ENCODE measurements at places on chromosomes 6 and 20. TPM values are rescaled to one million over a fixed set of nuclear protein-coding genes. Genes with fewer than 3 reads are reported as not detected.

DNA sequence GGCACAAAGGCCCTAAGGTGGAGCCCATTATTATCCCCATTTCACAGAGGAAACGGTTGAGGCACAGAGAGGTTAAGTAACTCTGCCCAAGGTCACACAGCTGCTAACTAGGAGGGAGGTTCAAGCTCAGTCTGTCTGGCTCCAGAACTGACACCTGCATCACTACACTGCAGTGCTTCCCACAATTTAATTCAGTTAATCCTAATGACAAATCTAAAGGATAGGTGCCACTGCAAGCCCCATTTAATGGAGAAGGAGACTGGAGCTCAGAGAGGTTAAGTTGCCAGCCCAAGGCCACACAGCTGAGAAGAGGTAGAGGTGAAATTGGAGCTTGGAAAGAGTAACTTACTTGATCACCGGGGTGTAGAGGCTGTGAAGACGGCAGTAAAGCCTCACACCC lies 148.8 kb downstream of the PREX1 start:
- DNase-seq: no peak
- H3K4me3 ChIP-seq: no peak overlapping the region
- no peaks in the 10 kb centered on the region for H3K36me3 ChIP-seq
- H3K27ac ChIP-seq: no peak overlapping the region
- H3K27me3 ChIP-seq: no peaks in the 10 kb centered on the region

The ARMC12 gene
- total RNA-seq: not detected

DNA sequence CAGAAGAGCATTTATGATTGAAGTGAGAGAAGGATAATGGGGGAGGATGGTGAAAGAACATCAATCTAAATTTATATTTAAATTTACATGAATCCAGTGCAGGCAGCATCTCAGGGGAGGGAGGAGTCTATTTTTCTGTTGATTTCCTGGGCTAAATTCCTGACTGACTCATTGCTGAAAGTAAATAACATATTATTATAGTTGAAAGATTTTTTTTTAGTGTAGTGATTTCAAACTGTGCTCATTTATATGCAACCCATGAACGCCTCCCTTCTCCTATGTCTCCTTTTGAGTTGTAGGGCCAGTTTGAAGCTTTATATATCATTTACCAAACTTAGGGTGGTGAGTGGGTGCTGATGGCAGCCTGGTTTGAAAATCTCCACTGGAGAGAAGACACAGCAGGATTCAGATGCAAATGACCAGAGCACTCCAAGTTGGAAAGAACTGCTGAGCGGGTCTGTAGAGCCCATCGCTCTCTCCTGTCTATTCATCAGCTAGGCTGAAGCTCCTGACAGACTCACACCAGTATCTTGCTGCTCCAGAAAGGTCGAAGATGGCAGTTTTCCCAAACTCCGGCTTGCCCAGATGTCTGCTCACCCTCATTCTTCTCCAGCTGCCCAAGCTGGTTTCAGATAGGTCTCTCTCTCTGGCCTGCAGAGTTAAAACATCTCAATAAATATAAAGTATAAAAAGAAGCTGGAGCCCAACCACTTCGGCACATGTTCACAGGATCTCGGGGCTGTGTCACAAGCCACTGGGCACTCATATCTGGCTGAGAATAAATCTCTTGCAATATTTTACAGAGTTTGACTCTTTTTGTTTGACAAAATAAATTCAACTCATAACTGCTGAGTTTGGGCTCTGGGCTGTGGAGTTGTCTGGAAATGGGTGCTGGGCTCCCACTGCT lies 18.3 kb downstream of the BTN2A1 start:
- no peaks in the 10 kb centered on the region for H3K27me3 ChIP-seq
- no peak for DNase-seq
- H3K27ac ChIP-seq: no peak overlapping the region
- H3K4me1 ChIP-seq: peaks cover 16% of the 10 kb centered on the region
- no peaks in the 10 kb centered on the region for H3K36me3 ChIP-seq

The MTFR2 gene
- not detected for total RNA-seq

- DNase-seq: no peak
- H3K27me3 ChIP-seq: no peaks in the 10 kb centered on the region
- H3K4me1 ChIP-seq: no peaks in the 10 kb centered on the region
- H3K4me3 ChIP-seq: no peak overlapping the region
- H3K36me3 ChIP-seq: no peaks in the 10 kb centered on the region
Measured at GRCh38 chr6:34094474-34095135, 51.3 kb downstream of the GRM4 start.

The CYB5R4 gene
- 4.0 TPM for total RNA-seq

DNA sequence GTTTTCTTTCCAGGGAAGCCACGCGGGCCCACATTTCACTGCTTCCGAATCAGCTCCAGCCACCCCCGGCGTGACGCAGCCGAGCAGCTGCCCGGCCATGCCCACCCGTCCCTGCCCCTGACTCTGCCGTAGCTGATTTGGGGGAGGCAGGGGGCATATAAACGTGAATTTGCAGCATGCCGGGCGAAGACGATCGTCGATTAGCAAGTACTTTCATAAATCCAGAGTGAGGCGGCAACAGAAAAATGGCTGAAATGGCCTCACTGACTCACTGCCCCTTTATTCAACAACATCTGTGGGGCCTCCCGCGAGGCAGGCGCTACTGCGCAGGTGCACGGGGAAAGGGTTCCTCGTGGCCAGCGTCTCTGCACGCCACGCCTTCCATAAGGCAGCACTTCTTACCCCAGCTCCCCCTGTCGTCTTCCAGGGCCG lies 118.0 kb downstream of the DLL1 start:
- H3K4me3 ChIP-seq: no peak overlapping the region
- H3K4me1 ChIP-seq: peaks cover 8% of the 10 kb centered on the region
- no peak overlapping the region for H3K27ac ChIP-seq

DNA sequence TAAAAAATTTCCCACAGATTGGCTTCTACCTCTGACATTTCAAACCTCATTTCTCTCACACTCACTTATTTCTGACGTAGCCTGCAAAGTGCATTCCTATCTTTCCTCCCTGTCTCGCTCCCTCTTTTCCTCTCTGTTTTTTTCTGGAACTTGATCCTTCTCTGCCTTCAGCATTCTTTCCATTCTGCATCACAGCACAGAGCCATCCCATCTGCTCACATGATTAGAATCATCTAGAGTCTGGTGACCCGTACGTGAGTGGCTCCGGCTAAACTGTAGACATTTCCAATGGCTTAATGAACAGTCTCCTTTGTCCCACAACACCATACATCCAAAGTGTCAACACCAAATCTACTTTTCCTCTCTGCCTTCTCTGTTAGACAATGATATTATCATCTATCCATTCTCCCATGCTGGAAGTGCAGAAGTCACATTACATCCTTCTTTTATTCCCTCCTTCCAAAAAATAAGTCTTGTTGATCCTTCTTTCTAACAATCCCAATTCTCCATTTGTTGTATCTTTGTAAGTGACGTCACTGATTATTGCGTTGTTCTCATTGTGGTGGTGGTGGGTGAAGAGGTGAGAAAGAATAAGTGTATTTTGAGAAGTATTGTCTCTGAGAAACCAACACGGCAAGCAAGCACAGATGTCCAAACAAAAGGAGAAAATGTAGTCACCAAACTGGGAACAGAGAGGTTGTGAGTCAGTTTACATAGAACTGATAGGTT lies 41.6 kb downstream of the OPRM1 start:
- no peak for DNase-seq
- H3K4me1 ChIP-seq: no peaks in the 10 kb centered on the region
- H3K27ac ChIP-seq: no peak overlapping the region
- H3K27me3 ChIP-seq: no peaks in the 10 kb centered on the region

DNA sequence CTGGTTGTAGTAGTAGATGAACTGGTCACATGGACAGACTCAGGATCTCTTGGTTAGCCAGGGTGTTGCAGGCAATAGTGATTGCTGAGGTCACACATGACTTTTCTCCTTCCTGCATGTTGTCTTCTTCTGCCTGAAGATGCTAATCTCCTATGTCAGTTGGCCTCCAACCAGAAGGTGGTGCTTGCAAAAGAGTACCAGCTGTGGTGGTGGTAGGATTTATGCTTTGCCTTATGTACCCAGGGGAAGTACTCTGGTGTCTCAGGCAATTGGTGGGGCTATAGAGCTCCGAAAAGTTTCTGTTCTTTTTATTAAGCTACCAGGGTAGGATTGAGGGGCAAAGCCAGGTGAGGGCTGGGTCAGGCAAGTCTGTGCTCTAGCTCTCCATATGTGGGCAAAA lies 98.5 kb downstream of the CARMIL1 start:
- H3K27me3 ChIP-seq: no peaks in the 10 kb centered on the region
- no peak overlapping the region for H3K27ac ChIP-seq
- H3K36me3 ChIP-seq: no peaks in the 10 kb centered on the region
- H3K4me3 ChIP-seq: no peak overlapping the region
- DNase-seq: no peak
- H3K4me1 ChIP-seq: no peaks in the 10 kb centered on the region

The SPATA2 gene
- total RNA-seq: 3.9 TPM

The CCR6 gene
- not detected for total RNA-seq

- peak; percentile 13 for DNase-seq
- H3K27me3 ChIP-seq: no peaks in the 10 kb centered on the region
- no peak overlapping the region for H3K4me3 ChIP-seq
- peak overlapping the region; percentile 4 for H3K27ac ChIP-seq
- peaks cover 4% of the 10 kb centered on the region for H3K4me1 ChIP-seq
Measured at GRCh38 chr20:39800548-39800947, 838.4 kb downstream of the DHX35 start.

The SRF gene
- 12.7 TPM for total RNA-seq

GRCh38 chr6:63759605-63760105 lies 124.1 kb downstream of the PHF3 start:
- H3K4me1 ChIP-seq: no peaks in the 10 kb centered on the region
- H3K4me3 ChIP-seq: no peak overlapping the region
- no peaks in the 10 kb centered on the region for H3K36me3 ChIP-seq
- no peaks in the 10 kb centered on the region for H3K27me3 ChIP-seq

DNA sequence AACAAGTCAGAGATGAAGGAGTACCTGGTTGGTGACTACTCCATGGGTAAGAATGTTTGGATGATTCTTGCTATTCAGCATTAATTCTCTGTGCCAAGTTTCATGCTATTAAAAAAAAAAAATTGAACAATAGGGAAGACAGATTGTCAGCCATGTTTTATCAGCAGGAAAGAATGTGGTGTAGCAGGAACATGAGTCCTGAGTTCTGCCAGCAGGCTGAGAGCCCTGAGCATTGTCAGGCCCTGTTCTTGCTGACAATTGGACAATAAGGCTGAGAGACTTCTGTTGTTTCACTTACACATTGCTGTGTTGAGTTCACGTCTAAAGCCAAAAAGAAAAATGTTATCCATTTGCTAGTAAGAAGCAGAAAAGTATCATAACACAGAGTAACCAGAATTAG lies 70.4 kb upstream of the SMIM28 start:
- H3K36me3 ChIP-seq: no peaks in the 10 kb centered on the region
- no peaks in the 10 kb centered on the region for H3K27me3 ChIP-seq
- H3K27ac ChIP-seq: no peak overlapping the region
- H3K4me1 ChIP-seq: peaks cover 5% of the 10 kb centered on the region
- no peak overlapping the region for H3K4me3 ChIP-seq
- no peak for DNase-seq

GRCh38 chr20:4216866-4217265 lies 201.5 kb upstream of the RNF24 start:
- peaks cover 9% of the 10 kb centered on the region for H3K4me1 ChIP-seq
- H3K4me3 ChIP-seq: no peak overlapping the region
- no peak for DNase-seq
- H3K27me3 ChIP-seq: no peaks in the 10 kb centered on the region

DNA sequence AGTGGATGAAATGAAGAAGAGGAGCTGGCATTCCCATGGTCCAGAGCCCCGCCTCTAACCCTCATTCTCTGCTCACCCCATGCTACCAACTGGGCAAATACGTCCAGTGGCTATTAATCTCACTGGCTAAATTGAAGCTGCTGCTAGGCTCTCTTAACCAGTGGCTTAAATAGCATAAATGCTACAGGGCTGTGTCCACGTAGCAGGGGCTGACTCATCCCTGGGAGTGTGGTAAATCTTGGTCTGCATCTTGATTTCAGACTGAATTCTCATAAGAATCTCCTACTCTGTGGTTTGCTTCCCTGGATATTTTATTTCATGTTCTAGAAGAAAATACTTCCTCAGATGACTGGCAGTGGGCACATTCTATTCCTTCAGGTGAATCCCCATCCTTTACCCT lies 193.1 kb upstream of the ARG1 start:
- H3K27ac ChIP-seq: no peak overlapping the region
- H3K27me3 ChIP-seq: no peaks in the 10 kb centered on the region
- H3K4me1 ChIP-seq: no peaks in the 10 kb centered on the region
- H3K4me3 ChIP-seq: no peak overlapping the region
- H3K36me3 ChIP-seq: no peaks in the 10 kb centered on the region
- DNase-seq: no peak

DNA sequence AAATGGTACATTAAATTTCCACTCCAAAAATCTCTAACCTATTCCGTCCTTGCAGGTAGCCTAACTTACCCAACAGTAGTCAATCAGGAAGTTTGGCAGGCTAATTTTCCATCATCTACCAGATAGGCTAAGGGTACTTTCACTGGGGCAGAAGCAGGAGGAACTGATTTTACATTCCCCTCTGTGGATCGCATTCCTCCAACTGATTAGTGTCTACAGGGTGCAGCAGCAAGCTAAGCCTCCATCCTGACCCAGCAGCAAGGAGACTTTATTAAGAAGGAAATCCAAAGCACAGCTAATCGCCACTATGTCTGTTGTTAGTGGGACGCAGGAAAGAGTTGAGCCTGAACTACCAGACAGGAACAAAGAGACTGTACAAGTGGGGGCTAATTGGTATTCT lies 143.2 kb upstream of the RUNX2 start:
- H3K27me3 ChIP-seq: no peaks in the 10 kb centered on the region
- DNase-seq: no peak
- H3K4me3 ChIP-seq: no peak overlapping the region
- H3K27ac ChIP-seq: no peak overlapping the region
- no peaks in the 10 kb centered on the region for H3K4me1 ChIP-seq

- no peak overlapping the region for H3K4me3 ChIP-seq
- no peak overlapping the region for H3K27ac ChIP-seq
- no peaks in the 10 kb centered on the region for H3K36me3 ChIP-seq
- H3K4me1 ChIP-seq: peaks cover 9% of the 10 kb centered on the region
- DNase-seq: no peak
Measured at GRCh38 chr6:3721810-3722621, 29.5 kb downstream of the PXDC1 start.

Measured in body of pancreas (tissue), 4 donors.